ENCODE measurements at places on chromosomes 5 and 9. TPM values are rescaled to one million over a fixed set of nuclear protein-coding genes. Genes with fewer than 3 reads are reported as not detected.

DNA sequence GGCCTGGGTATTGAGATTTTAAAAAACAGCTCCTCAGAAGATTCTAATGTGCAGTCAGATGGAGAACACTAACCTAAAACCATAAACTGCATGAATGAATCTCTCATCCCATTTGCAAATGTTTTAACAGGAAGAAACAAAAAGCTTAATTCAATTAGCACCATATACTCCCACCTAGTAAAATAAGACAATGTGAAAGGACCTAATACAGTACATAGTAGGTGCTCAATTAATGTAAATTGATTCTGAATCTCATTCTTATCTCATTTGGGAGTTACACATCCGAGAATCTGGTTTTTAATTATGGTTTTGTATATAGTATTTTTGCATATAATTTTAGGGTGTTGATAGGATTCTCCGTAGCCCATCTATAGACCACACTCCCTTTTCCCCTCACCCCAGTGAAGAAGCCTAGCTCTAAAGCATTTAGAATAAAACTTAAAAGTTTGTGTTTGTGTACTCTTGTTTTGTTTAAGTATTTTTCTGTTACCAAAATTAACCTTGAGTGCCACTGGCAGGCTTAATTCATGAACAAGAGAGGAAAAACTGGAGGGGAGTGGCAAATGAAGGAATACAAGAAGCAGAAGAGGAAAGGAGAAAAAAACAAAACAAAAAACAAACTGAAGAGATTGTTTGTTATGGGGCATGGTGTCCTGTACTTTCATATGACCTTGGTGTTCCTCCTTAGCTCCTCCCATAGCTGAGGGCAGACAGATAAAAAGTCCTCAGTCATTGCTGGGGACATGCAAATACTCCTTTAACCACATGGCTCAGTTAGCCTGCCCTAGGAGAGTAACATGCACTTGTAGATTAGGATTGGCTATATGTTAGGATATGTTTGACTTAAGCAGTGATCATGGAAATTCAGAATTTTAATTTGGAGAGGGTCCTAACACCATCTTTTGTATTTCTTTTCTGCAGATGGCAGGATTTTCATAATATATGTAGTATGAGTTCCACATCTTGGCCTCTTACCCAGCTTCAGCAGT is 1.2 kb downstream of the RNF14 start:
- DNase-seq, result no peak
- peaks cover 2% of the 10 kb centered on the region for H3K4me1 ChIP-seq
- peak overlapping the region; percentile 93 for H3K4me3 ChIP-seq
- peaks cover 2% of the 10 kb centered on the region for H3K36me3 ChIP-seq

DNA sequence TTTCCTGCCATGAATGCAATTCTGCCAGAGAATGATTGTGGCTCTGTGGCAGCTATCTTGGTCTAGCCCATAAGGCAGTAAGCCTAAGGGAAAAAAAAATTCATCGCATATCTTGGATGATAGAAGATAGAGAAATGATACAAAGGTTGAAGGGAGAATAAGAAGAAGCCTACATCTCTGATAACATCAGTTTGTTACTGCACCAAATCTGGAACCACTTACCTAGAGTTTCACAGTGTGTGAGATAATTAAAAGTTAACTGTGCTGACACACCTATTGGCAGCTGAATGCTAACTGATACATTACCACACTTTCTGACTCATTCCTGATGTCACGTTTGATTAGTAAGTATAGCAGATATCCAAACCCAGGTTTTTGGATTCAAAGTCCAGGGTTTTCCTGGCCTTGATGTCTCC is 91.6 kb upstream of the TAF11L2 start:
- DNase-seq, result no peak
- no peaks in the 10 kb centered on the region for H3K27me3 ChIP-seq
- H3K4me3 ChIP-seq, result no peak overlapping the region
- H3K27ac ChIP-seq, result no peak overlapping the region

Gene TBC1D9B
- total RNA-seq, result 57.0 TPM

Gene ADAMTS6
- total RNA-seq, result 0.33 TPM

Gene SOX30
- 0.13 TPM for total RNA-seq

DNA sequence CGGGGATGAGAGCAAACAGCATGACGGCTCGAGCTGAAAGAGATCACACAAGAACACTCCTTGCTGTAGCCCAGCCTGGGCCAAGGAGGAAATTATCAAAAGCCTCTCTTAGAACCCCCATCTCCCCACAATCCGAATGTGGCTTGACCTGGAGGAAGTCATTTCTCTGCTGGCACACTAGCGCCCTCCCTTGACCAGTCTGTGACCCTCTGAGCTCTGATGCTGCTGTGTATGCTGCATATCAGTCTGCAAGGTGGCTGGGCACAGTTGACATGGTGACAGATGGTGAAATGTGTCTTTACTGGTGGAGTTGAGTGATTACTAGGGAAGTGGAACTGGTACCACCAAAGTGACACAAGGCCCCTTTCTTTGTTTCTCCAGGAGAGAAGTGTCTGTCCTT is 3.3 kb downstream of the SLC46A2 start:
- no peak overlapping the region for H3K27ac ChIP-seq
- peaks cover 12% of the 10 kb centered on the region for H3K27me3 ChIP-seq
- no peak overlapping the region for H3K4me3 ChIP-seq
- H3K36me3 ChIP-seq, result no peaks in the 10 kb centered on the region
- H3K4me1 ChIP-seq, result no peaks in the 10 kb centered on the region
- peak; percentile 77 for DNase-seq

- no peak for DNase-seq
- H3K4me3 ChIP-seq, result no peak overlapping the region
- no peaks in the 10 kb centered on the region for H3K27me3 ChIP-seq
Observed at GRCh38 chr5:74454263-74455030, 186.1 kb downstream of the ENC1 start.

Gene SPATA31A1
- 0.77 TPM for total RNA-seq

Gene INSYN2B
- total RNA-seq, result not detected

DNA sequence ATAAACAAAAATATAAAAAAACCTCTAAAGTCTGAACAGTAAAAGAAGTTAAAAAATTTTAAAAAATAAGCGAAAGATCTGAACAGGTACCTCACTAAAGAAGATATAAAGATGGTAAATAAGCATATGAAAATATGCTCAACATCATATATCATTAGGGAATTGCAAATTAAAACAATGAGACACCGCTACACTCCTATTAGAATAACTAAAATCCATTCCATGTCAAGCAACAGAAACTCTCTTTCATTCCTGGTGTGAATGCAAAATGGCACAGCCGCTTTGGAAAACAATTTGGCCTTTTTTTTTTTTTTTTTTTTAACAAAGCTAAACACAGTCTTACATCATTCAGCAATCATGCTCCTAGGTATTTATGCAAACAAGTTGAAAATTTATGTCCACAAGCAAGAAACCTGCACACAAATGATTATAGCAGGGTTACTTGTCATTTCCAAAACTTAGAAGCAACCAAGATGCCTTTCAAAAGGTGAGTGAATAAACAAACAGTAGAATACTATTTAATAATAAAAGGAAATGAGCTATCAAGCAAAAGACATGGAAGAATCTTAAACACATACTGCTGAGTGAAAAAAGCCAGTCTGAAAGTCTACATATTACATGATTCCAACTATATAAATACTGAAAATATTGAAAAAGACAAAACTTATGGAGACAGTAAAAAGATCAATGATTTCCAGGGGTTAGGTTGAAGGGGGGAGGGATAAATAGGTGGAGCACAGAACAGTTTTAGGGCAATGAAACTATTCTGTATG is 22.1 kb downstream of the ANXA1 start:
- H3K27ac ChIP-seq, result no peak overlapping the region
- H3K27me3 ChIP-seq, result no peaks in the 10 kb centered on the region
- H3K36me3 ChIP-seq, result no peaks in the 10 kb centered on the region

Gene FRRS1L
- total RNA-seq, result 3.3 TPM

DNA sequence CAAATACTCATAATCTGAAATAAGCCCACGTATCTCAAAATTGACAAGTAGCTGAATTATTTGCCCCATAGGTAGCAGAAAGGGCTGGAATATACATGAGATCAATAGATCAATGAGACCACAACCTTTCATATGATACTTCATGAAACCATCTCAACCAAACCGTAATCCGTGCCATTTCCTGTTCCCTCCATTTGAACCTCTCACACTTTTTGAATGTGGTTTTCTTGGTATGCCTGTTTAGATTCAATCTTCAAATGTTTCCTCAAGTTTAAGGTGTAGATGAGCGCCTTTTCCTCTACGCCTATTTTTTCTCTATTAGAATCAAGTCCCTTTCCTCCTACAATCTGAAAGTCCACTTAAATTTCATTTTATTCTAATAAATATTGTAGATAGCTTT is 805.5 kb downstream of the EFNA5 start:
- H3K36me3 ChIP-seq, result no peaks in the 10 kb centered on the region
- H3K27me3 ChIP-seq, result no peaks in the 10 kb centered on the region
- H3K4me3 ChIP-seq, result no peak overlapping the region
- H3K4me1 ChIP-seq, result peaks cover 3% of the 10 kb centered on the region
- no peak for DNase-seq

- no peaks in the 10 kb centered on the region for H3K27me3 ChIP-seq
- H3K27ac ChIP-seq, result no peak overlapping the region
- H3K4me3 ChIP-seq, result no peak overlapping the region
- DNase-seq, result no peak
- no peaks in the 10 kb centered on the region for H3K4me1 ChIP-seq
Observed at GRCh38 chr9:98721643-98722042, 12.9 kb upstream of the GABBR2 start.

DNA sequence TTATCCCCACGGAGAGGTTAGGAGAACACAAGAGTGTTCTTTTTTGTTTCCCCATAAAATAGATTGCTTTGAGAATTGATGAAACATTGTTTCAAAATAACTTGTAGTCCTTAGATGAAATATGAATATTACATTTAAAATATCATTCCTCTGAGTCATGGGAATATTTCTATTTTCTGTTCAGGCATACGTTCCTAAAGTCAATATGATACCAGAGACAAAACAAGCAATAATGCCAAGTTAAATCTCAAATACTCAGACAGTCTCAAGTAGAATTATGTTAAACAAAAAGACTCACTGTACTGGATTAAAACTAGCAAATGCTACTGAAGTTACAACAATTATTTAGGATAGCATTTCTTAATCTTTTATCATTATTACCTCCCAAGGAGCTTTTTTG is 111.7 kb upstream of the C6 start:
- DNase-seq, result no peak
- H3K4me1 ChIP-seq, result no peaks in the 10 kb centered on the region
- no peak overlapping the region for H3K4me3 ChIP-seq

DNA sequence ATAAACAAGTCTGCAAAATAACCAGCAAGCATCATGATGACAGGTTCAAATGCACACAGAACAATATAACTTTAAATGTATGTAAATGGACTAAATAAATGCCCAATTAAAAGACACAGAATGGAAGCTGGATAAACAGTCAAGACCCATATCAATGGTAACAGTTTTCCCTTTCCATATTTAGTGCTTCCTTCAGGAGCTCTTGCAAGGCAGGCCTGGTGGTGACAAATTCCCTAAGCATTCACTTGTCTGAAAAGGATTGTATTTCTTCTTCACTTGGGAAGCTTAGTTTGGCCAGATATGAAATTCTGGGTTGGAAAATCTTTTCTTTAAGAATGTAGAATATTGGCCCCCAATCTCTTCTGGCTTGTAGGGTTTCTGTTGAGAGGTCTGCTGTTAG is 120.2 kb upstream of the RASA1 start:
- H3K36me3 ChIP-seq, result no peaks in the 10 kb centered on the region
- DNase-seq, result no peak
- H3K27me3 ChIP-seq, result no peaks in the 10 kb centered on the region

GRCh38 chr5:172777881-172778814 is 7.2 kb upstream of the DUSP1 start:
- peaks cover 2% of the 10 kb centered on the region for H3K27me3 ChIP-seq
- no peaks in the 10 kb centered on the region for H3K36me3 ChIP-seq
- no peak for DNase-seq
- H3K27ac ChIP-seq, result no peak overlapping the region
- no peak overlapping the region for H3K4me3 ChIP-seq

GRCh38 chr5:84332106-84332505 is 52.6 kb downstream of the EDIL3 start:
- no peak for DNase-seq
- no peaks in the 10 kb centered on the region for H3K4me1 ChIP-seq
- H3K27me3 ChIP-seq, result no peaks in the 10 kb centered on the region
- no peak overlapping the region for H3K4me3 ChIP-seq
- H3K36me3 ChIP-seq, result peaks cover 3% of the 10 kb centered on the region

DNA sequence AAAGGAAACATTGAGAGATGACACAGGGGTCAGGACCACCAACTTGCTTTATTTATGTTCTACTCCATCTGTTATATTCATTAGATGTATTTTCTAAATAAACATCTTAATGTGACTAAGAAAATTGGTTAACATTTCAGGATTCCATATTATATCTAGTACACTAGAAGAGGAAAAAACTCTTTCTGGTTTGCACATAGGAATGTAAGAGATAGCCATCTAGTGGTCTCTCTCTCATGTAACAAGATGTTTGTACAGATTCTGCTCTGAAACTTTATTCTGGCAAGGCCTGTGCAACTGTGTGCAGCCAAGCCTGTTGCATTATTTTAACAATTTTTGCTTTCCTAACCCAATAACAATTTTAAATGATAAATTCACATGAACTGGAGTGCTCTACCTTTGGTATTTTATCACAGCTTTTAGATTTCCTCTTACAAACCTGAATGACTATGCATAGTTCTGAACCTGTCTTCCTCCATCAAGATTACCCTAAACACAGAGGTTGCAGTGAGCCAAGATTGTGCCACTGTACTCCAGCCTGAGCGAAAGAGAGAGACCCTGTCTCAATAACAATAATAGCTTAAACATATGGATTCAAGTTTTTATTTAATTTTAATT is 148.2 kb downstream of the GIN1 start:
- DNase-seq, result no peak
- H3K4me1 ChIP-seq, result no peaks in the 10 kb centered on the region

- H3K27me3 ChIP-seq, result no peaks in the 10 kb centered on the region
- no peaks in the 10 kb centered on the region for H3K36me3 ChIP-seq
- H3K27ac ChIP-seq, result no peak overlapping the region
- no peak for DNase-seq
- H3K4me1 ChIP-seq, result peaks cover 2% of the 10 kb centered on the region
- no peak overlapping the region for H3K4me3 ChIP-seq
Observed at GRCh38 chr5:112625689-112626438, 111.8 kb upstream of the APC start.

Gene CARTPT
- total RNA-seq, result not detected

DNA sequence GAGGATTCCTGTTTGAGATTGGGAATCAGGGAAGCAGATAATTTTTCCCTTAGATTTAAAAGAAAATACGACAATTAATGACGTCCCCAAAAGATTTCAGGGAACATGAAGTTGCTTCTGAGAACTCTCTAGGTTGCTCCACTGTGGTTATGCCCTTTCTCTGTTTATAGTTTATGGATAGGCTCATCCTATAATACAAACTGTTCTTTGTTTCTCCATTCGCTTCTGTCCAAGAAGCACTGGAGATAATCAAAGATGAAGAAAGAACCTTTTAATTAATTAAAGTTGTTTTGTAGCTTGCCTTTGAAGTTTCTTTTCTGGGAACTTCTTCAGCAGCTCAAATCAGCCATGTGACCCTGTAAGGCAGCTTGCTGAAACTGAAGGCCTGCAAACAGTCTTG is 87.5 kb downstream of the CHSY3 start:
- DNase-seq, result no peak
- no peaks in the 10 kb centered on the region for H3K4me1 ChIP-seq
- H3K27me3 ChIP-seq, result no peaks in the 10 kb centered on the region
- H3K4me3 ChIP-seq, result no peak overlapping the region
- H3K27ac ChIP-seq, result no peak overlapping the region

- DNase-seq, result peak; percentile 63
- no peak overlapping the region for H3K27ac ChIP-seq
- no peak overlapping the region for H3K4me3 ChIP-seq
- H3K27me3 ChIP-seq, result no peaks in the 10 kb centered on the region
- H3K36me3 ChIP-seq, result no peaks in the 10 kb centered on the region
Observed at GRCh38 chr5:80346055-80346454, 26.3 kb downstream of the SPZ1 start.

GRCh38 chr5:52469420-52469819 is 318.3 kb upstream of the ITGA1 start:
- DNase-seq, result no peak
- H3K4me3 ChIP-seq, result no peak overlapping the region
- H3K27me3 ChIP-seq, result no peaks in the 10 kb centered on the region

Measured in H9 (cell line).